Endothelial cell of umbilical vein (primary cell): ENCODE measurements at places on chromosomes 11 and 22.

- no peak for DNase-seq
Measured at GRCh38 chr11:21554284-21554683, 638.6 kb upstream of the ANO5 start.

- DNase-seq, result no peak
Measured at GRCh38 chr11:3002351-3002861, 10.3 kb upstream of the NAP1L4 start.

- DNase-seq, result no peak
Measured at GRCh38 chr22:36540867-36541642, 12.1 kb upstream of the EIF3D start.

DNA sequence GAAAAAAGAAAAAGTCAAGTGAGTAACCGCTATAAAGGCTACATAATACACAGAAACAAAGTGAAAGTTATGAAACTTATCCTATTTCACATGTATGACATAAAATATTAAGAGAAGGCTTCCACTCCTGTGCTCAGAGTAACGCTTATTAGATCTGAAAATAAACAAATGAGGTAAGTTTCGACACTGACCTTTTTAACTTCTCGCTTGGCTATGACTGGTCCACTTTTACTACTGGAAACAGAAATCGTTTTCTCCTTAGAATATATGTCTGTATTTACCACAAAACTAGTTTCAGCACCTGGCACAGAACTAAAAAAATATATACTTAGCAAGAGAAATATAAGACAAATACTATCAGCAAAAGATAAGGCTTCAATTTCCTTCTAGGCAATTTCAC is 16.4 kb downstream of the FNBP4 start:
- DNase-seq, result no peak

- no peak for DNase-seq
Measured at GRCh38 chr11:107928767-107929507, 689 bp downstream of the RAB39A start.

GRCh38 chr22:17785185-17786184 is 11.2 kb upstream of the BID start:
- peak; percentile 11 for DNase-seq

GRCh38 chr11:31106968-31107576 is 262.5 kb downstream of the DCDC1 start:
- DNase-seq, result peak; percentile 44

- no peak for DNase-seq
Measured at GRCh38 chr11:31802990-31803812, 7.9 kb downstream of the PAX6 start.

DNA sequence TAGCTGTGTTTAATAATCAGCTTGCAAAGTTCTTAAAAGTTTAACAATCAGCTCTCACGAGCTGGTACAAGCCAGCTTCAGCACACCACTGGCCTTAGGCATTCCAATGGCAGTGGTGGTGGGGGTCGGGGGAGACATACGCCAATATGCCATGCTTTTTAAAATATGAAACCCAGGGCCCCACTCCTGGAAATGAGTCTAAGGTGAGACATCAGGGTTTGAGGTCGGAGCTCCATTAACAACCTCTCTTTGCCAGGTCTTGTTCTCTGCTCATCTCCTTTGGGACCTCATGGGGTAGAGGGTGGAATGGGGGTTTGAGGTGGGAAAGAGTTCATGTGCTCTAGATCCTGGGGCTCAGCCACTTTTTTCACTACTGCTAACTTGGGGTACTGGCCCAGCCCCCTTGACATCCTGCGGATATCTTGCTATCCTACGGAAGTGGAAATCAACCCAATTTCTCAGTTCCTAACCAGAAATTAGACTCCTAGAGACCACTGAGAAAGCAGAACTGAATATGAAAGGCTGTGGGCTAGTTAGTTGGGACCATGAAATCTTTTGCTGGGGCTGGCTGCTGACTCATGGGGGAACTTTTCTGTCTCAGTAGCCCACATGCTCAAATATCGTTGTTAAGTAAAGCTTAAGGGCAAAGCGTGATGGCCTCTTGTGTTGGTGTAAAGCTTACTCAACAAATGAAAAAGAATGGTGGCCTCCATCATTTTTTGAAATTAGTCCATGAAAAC is 90.1 kb downstream of the PDHX start:
- no peak for DNase-seq

GRCh38 chr11:70073871-70074371 is 4.2 kb upstream of the ANO1 start:
- peak; percentile 81 for DNase-seq

DNA sequence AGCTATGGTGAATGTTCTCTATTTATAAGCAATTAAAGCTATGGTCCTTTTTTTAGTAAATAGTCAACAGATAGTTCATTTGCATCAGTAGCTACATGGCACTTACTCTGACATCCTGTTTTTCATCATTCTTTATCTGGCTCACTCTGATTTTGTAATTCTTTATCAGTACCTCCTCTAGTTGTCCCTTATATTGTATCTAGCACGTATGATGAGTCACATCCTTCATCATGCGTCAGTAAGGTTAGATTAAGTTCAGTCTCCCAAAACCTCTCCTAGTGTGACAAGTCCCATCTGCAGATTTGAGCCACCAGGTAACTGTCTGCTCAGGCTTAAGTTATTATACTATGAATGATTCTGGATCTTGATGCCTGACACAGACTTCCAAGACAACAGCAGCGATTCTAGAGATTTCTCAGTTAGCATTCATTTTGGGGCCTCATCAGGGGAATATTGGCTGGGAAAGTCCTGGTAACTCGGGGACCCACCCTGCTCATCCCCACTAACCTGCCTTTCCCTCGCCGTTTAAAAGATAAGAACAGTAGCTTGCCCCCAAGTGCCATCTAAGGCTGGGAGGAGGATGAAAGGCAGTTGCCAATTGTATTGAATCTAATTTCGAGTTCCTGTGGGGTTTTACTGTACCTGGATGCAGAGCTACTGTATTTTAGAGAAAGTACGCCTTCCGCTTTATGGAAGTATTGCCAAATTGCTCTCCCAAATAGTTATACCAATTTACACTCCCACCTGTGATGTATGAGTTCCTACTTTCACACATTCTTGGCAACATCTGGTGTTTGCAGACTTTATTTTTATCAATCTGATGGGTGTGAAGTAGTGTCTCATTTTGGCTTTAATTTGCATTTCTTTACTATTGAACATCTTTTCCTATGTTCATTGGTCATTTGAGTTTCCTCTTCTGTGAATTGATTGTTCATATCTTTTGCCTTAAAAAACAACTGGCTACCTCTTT is 55.9 kb downstream of the ZC3H12C start:
- DNase-seq, result peak; percentile 79

DNA sequence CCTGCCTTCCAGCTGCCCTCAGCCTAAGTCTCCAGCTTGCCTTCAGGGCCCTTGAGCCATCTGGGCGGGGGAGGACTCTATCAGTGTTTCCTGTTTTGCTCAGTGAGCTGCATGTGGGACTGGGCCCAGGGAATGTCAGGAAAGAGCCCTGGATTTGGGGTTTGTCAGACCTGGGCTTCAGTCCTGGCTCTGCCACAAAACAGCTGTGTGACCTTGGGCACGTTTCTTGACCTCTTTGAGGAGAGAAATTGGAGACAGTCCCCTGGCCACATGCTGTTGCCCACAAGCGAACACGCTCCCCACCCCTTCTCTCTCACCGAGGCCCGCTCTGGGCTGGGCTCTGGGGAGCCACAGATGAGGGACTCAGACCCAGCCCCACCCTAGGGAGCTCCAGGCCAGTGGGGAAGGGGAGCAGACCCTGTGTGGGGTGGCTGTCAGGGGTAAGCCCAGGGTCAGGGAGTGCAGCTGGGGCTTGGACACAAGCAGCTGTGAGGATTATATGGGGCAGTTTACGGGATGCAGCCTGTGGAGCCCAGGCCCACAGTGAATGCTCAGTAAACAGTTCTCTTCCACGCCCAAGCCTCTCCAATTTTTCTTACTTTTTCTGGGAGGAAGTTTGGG is 12.3 kb downstream of the MYO7A start:
- DNase-seq, result peak; percentile 82

DNA sequence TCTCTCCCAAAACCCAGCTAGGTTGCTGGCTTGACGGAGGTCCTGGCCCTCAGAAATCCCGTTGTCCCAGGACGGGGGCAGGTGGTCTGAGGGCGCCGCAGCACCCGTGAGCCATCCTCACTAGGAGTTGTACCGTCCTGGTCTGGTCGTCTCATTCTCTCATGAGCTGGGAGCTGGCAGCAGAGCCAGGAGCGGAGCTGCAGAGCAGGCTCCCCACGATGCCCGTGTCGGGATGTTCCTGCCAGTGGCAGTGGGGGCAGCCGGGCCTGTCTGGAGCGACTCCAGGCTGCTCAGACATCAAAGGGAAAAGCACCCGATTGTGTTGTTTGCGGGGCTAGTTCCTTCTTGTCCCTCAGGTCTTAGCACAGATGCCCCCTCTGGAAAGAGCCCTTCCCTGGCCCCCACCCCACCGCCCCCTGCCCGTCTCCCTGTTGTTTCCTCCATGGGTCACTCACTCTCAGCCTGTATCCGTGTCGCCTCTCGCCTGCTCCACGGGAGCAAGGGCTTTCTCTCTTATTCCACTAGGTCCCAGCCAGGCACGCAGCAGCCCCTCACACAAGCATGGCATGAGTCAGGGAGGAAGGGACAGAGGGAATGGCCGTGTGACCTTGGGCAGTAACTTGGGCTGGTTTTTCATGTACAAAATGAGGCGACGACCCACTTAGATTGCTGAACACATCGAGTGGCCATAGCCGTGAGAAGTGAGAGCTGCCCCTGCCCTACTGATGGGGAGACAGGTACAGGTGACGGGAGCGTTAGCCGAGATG is 23.2 kb upstream of the MGAT3 start:
- DNase-seq, result no peak

GRCh38 chr11:26851291-26851690 is 129.4 kb upstream of the SLC5A12 start:
- no peak for DNase-seq

DNA sequence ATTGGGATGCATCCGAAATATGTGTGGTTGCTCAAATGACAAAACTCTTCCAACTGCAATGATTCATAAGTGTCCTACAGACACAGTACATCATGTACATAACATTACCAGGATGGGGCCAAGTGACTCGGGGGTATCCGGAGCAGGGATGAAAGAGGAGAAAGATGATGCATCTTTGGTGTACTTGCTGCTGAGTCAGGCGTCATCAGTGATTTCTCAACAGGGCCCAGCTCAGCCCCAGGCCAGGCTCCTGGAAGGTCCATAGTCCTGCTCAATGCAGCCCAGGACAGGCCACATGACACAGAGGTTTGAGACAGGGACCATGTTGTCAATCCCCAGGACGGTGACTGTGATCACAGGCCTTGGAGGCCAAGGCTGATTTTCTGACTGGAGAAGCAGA is 59.3 kb downstream of the GGTLC2 start:
- DNase-seq, result no peak

DNA sequence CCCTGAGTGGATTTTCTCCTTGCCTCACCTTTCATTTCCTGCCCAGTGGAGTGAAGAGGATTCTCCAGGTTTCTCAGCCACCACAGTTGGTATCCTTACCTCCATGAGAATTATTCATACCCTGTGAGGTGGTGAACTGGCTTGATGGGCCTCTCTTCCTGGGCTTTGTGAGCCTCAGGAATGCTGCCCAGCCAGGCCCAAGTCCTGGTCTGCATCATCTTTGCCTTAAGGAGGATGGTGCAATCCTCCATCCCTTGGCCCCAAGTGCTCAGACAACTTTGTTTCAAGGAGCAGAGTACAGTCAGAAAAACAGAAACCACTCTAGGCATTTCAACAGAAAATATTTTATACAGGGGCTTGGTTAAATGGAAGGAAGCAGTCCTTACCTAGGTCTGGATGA is 114.2 kb upstream of the CADM1 start:
- no peak for DNase-seq

DNA sequence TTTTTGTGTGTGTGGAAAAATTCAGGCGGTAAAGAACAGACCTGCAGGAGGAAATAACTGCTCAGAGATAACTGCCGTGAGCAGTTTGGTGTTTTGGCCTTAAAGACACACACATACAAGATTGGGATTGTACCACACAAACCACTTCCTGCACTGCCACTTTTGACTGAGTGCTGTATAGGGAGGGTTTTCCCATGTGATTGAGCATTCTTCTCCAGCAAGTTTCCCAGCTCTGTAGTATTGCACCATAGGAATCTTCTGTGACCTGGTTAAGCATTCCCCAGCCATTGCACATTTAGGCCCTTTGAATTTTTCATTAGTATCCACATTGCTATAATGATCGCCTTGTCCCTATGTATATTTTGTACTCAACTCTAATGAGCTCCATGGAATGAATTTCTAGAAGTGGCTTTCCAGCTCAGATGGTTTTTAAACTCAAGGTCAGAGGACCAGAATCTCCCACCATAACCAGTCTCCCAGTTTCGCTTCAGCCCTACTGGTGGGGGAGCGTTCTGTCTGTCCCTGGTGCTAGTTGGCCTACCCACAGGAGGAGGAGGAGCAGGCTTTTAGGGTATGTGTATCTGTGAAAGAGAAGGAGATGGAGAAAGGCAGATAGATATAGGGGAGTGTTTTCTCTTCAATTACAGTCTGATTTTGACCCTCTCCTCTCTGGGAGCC is 9.3 kb downstream of the CD82 start:
- no peak for DNase-seq

DNA sequence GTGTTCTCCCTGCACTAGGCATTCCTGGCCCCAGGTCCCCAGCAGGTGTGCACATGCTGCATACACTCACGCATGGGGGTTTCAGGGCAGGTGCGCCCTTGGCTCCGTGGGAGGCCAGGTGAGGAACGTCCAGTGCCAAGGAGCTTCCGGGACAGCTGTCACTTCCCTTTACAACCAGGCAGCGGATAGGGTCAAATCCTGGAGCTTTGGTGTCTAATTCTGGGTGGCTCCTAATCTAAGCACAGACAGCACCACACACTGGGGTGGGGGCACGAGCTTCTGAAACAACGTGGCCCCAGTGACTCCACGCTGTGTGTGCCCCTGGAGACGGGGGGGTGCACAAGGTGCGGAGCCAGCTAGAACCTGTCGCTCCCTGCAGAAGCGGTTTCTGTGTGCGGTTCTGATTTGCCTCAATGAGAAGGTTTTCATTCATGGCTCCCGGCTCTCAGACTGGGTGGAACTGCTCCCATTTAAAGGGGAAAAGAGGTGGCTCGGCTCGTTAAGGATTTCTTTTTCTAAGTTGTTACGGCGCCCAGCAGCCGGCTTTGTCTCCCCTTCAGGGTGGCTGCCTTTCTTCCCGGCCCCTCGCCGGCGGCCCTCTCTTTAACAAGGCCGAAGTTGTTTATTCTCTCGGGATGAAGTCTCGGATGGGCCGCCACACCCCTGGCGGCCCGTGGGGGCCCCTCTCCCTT is 5.0 kb downstream of the CCND1 start:
- DNase-seq, result no peak

DNA sequence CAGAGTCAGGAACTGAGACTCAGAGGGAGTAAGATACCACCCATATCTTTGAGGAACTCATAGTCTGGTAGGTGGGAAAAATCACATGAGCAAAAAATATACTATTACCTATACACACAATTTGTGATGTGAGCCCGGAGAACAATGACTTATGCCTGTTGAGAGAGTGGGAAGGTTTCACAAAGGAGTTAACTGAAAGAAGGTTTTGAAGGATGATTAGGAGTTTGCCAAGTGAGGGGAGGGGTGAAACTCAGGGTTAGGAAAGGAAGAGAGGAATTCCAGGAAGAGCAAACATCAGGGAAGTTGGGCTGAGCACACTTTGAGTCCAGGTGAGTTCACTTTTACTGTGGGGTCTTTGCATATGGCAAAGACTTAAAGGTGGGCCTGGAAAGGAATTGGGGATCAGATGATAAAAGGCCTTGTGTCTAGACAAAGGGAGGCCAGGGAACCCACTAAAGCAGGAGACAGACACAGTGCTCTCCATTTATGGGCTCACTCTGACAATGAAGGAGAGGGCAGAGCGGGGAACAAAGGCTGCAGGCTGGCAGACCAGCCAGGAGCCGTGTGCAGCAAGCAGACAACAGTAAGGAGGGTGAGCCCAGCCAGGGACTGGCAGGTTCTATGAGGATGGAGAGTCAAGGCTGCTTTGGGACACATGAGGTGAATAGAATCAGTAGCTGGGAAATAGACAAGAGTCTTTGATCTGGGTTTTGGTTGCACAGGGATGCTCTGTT is 33.1 kb downstream of the TSPAN18 start:
- no peak for DNase-seq
